ENCODE measurements at places on chromosomes 5 and 9.

- no peak for DNase-seq
These were observed at the start of gene PCSK1 for GRCh38 chr5:96433066-96433447. Gene PCSK1, minus strand, starts transcription at chr5:96433248. Its CDS starts 206 bp downstream, at chr5:96433042.

DNA sequence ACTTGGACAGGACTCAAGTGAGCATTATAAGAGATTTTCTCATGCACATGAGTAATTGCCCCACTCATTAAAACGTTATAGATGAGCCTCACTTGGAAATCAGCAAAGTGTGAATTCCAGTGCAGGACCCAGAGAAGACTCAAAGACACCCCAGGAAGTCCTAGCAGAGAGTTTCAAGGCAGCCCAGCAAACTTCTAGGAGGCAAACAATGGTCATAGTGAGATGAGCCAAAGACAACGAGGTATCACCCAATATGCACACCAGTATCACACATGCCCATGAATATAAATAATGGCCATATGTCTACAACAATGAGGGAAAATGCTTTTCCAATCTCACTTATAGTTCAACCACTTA is 245.9 kb downstream of the ACTL7B start:
- DNase-seq = no peak

DNA sequence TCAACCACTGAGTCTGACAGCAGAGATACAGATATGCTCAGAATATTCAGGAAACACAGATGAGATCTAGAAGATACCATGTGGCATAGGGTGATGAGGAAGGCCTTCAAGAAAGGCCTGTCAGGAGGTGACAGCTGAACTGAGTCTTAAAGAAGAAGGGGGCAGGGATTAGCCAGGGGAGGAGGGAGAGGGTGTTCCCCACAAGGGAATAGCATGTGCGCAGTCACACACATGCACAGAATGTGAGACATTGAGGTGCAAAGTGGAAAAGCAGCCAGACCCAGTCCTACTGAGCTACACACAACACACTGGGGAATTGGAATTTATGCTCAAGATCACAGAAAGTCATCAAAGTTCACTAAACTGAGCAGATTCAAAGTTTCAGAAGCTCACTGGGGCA is 3.0 kb upstream of the SLC25A48 start:
- no peak for DNase-seq

- DNase-seq = no peak
These were observed 10.8 kb downstream of the DMAC1 start for GRCh38 chr9:7788772-7789171.

DNA sequence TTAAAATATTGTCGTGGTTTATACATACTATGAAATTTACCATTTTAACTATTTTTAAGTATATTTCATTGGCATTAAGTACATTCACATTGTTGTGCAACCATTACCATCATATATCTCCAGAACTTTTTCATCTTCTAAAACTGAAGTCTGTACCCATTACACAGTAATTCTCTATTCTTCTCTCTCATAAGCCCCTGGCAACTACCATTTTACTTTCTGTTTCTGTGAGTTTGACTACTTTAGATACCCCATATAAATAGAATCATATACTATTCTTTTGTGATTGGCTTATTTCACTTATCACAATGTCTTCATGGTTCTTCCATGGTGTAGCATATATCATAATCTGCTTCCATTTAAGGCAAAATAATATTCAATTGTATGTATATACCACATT is 30.3 kb downstream of the NDUFS4 start:
- no peak for DNase-seq

DNA sequence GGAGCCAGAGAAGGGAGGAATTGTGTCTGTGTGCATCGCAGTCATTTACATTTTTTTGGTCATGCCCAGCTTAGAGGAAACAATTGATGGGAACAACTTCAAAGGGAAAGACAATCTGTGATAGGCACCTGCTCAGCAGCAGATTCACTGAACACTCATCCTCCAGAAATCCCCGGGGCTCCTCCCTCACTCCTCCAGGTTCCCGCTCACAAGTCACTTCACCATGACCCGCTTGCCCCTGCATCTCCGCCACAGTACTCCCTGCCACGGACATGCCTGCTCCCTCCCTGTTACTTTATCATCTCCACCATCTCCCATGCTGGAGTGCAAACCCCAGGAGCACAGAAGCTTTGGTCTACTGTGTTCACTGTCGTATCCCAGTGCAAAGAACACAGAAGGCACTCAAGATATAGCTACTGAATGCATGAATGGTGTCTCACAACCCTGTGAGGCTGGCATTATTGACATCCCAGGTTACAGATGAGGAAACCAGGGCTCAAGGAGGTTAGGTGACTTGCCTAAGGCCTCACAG is 16.2 kb downstream of the LHX6 start:
- no peak for DNase-seq

DNA sequence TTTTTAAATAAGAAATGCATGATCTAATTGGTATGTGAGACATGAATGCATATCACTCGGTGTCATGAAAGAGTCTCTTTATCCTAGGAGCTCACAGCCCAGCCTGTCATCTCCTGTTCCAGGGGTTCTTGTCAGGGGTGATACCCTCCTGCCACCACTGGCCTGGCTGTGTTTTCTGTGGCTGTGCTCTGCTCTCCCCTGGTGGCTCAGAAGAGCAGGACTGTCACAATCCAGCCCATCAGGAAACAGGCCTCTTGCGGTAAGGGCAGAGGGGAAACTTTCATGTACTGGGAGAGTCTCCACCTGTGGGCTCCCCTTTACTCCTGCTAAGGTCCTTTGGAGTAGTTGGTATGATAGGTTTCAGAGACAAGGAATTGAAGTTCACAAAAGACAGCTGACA is 240.2 kb upstream of the GLRA1 start:
- DNase-seq = no peak

DNA sequence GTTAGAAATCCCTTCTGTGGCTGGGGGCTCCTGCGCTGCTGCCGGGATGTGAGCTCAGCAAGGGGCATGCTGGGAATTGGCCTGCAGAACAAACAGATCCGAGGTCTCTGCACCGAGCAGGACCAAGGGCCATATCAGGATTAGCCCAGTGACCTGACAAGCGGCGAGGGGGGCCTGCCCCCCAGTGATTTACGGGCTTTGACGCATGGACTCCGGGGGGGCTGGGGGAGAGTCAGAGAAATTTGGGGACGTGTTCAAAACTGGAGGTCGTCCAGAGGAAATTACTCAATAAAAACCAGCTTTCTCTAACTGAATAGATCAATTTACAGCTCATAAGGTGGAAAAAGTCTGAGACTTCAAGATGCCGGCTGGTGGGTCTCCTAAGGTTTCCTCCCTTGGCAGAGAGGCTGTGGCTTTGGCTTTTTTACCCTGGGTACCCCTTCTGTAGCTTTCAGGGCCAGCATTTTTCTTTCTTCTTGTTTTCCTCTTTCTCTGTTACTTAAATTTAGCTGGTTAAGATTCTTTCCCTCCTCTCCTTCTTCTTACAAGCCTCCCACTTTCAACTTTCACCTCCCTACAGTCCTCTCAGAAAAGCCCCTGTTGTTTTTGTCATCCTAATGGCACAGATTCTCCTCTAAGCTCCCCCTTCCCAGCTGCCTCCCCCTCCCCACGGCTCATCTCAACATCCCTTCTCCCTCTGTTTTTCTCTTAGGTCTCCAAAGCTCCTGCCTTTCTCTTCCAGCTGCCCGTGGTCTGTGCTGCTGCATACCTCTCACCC is 551.0 kb downstream of the CCDC171 start:
- DNase-seq = no peak

DNA sequence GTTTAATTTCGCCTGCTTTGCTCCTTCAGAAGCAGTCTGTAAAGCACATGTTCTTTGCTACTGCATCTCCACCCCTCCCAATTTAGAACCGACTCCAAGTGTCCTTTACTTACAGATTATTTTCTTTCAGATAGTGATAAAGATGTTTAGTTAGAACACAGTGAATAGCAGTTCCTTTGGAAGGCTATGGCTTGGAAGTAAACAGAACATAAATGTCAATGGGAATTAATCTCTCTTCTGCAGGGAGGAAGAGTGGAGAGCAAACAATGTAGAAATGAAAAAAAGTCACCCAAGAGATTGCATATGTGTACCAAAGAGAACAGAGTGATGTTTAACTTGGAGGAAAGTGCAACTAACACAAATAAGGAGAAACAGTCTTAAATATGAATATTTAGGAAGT is 4.2 kb upstream of the CARTPT start:
- no peak for DNase-seq
